ENCODE measurements at places on chromosomes 13 and 19.

DNA sequence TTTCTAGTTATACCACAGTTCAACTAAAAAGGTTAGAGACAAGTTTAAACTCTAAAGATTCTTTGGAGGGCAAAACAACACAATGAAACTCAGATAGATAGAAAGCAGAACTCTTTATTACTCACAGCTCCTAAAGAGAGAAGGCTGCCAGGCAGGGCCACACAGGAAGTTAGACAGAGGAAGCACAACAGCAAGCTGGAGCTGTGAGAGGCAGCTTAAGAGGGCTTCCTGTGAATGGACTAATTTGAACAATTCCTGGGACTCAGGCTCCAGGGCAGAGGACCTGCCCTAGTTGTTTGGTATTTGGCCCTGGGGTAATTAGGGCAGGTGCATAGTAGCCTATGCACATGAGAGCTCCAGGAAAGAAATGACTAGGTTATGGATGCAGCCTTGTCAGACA is 803.6 kb downstream of the DIAPH3 start:
- DNase-seq = no peak

DNA sequence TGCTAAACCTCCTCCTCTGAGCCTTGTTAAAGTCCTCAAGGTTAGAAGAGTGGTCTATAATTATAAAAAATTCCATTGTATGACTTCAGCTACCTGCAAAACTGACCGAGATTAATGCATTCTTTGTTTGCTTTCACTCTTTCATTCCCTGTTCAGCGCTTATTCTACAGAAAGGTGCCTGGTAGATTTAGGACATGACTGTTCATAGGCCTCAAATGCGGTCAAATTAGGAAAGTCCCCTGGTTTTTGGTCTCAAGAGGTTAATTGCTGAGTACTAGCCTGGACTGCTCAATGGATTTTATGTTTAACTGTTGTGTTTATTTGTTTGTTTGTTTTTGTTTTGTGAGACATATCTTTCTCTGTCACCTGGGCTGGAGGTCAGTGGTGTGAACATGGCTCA is 35.4 kb downstream of the KL start:
- DNase-seq = no peak

GRCh38 chr13:57857945-57858344 is 226.4 kb downstream of the PCDH17 start:
- DNase-seq = no peak

GRCh38 chr19:17522988-17523872 is 11.8 kb downstream of the PGLS start:
- peak; percentile 41 for DNase-seq

GRCh38 chr19:39539165-39539517 is 820 bp downstream of the EID2 start:
- DNase-seq = no peak

DNA sequence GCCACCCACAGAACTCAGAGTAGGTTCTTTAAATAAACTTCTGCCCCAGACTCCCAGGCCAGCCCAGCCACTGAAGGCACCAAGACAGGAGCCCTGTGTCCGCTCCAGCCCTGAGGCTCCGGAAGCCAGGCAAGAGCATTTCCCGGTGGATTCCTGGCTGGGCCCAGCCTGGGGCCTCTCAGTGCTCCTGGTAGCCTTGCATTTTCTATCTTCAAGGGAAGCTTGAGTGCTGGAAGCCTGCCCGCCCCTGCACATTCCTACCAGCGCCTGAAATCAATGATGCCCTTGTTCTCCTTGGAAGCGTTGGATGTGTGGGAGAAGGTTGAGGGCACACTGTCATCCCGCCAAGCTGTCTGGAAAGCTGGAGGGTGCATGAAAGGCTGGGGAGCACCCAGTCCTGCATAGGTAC is 70.3 kb downstream of the ALOX5AP start:
- DNase-seq = no peak

- DNase-seq = no peak
Measured at GRCh38 chr13:40270726-40271125, 395.7 kb downstream of the FOXO1 start.

DNA sequence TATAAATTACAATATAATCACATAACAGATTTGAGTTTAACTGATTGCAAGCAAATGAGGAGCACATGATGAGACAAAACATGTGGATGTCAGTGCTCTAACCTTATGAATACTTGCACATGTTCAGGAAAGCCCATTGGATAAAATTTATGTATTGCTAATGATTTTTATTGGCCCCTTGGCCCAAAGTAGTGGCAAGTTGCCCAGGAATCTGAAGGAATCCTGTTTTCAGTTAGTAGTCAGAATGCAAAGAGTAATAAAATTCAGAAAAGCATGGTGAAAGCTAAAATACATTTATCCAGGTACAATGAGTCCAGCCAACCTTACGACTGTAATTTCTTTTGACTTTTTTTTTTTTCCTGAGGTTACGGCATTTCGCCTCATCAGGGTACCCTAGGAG is 1539.4 kb downstream of the EFNB2 start:
- no peak for DNase-seq

- DNase-seq = no peak
Measured at GRCh38 chr13:87872813-87873212, 201.6 kb downstream of the SLITRK5 start.

DNA sequence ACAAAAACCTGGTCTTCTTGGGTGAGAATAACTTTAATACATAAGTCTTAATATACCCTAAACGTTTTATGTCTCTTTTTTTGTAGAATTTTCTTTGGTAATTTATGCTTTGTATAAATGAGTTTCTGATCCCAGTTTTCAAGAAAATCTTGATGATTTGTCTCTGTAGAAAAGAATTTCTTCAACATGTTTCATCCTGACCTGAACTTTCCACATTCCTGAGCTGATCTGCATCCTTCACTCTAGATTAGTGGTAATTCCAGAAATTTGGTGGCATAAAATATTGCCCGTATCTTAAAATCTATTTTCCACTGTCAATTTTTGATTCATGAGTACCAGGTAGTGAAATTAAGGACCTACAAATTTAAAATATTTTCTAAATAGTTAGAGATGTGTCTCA is 16.3 kb downstream of the ZNF714 start:
- no peak for DNase-seq

GRCh38 chr19:1566392-1567115 is 1.6 kb downstream of the MEX3D start:
- no peak for DNase-seq
